Muscle of leg (tissue), 16 donors: ENCODE measurements at places on chromosomes 3 and 15.

DNA sequence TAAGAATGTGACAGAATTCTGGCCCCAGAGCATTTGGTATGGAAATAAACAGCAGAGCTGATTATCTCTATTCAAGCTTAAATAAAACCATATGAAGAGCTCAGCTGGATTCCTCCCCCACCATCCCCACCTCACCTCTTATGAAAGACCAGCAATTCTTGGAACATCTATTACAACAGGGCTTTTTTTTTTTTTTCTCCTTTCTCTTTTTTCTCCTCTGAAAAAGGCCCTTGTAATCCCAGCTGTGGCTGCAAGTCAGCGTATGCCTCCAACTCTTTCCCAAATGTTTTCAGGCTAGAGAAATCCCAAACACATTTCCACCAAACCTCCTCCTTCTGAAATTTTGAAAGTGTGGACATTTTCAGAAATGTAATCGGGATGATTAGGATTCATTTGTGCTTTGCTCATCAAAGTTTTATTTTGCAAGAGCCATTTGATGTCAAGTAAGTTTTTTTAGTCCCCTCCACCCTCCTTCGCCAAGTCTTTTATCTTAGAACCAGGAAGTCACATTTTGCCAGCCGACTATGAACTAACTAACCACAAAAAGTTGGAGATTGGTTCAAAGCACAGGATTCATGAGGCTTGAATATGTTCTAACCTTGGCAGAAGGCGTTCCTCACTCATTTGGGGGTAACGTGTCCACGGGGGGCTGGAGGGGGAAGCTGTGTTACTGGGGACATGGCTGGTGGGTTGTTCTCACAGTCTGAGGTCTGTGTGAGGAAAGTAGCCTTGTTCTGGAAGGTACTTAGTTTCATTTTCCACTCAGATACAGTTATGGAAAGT is 142.0 kb upstream of the PDZRN3 start:
- DNase-seq: peak; percentile 95

DNA sequence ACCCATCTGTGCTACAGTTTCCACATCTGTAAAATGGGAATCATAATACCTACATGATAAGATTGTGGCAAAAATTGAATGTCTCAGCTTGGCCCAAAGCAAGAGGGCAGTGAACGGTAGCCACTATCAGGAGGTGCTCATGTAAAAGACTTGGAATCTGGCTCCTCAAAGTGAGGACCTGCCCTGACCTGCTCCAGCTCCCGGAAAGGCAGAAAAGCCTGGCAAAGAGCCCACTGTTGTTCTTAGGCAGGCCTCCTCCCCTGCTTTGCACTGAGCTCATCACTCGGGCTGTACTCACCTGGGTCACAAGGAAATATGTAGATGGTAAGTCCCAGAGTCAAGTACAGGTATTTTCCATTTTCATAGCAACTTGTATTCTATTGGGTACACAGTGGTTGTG is 250.7 kb upstream of the TBL1XR1 start:
- no peak for DNase-seq

DNA sequence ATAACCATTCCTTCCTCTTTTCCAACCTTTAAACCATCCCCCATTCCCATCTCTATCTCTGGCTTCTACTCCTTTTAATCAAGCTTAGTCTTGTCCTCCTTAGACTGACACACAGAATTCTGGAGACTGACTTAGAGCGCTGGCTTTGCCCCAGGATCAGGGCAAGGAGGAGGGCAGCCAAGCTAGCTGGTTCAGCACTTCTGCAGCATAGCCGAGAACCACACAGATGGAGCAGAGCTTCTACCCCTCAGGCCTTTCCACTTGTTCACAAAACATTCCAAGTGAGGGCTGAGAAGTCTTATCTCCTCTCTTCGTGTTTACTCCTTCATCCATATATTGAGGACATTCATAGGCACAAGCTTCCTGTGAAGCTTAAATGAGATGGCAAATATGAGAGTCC is 246.5 kb upstream of the PEX5L start:
- no peak for DNase-seq

- no peak for DNase-seq
These were observed 78.1 kb upstream of the CGNL1 start for GRCh38 chr15:57298204-57298603.

GRCh38 chr15:62894322-62895085 is 148.0 kb upstream of the TPM1 start:
- peak; percentile 53 for DNase-seq

DNA sequence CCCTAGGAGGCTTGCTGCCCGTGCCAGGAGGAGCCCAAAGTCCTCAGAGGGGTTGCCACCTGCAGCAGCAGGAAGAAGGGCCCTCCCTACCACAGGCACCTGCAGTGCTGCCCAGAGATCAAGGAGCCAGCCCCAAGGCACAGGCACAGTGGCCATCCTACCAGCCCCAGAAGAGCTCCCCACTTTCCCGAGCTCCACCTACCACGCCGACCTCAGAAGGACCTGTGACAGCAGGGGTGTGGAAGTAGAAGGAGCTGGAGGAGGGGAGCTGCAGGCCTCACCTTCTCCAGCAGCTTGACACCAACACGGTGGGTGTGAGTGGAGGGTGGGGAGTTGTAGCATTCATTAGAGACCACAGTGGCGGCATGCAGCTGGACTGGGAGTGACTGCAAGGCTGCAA is 485.8 kb downstream of the GABRG3 start:
- DNase-seq: no peak

DNA sequence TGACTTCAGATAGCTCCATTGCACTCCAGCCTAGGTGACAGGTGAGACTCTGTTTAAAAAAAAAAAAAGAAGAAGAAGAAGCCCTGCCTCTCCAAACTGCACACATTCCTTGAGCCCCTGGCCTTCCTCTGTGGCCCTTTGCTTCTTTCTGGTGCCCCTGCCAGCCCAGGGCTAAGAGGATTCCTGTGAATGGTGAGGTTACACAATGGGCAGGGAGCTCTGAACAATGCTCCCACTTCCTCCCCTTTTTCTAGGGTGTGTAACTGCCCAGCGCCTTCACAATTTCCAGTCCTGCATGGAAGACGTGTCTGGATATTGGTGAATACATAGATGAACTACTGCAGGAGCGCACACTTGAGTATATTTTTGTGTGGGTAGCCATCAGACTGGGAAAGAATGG is 3.6 kb upstream of the AMOTL2 start:
- no peak for DNase-seq

DNA sequence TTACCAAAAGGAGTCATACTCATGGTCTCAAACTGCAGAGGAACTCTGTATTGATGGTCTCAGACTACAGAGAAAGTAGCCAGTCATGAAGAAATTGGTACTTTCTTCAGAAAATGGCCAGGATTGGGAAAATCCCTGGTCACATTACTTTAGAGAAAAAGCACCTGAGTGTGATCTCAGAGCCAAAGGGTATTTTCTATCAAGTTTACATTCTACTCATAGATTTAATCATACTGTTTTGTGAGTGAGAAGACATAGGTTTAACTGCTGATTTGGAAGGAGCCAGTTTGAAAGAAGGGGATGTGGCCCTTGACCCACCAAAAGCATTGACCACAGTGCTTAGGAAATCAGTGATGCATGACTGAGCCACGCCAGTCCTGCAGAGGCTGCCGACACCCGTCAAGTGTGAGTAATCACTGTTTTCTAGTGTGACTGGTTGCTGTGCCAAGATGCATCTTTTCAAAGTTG is 203.6 kb downstream of the AKAP13 start:
- peak; percentile 32 for DNase-seq

GRCh38 chr3:39378088-39378487 is 5.1 kb upstream of the SLC25A38 start:
- no peak for DNase-seq

DNA sequence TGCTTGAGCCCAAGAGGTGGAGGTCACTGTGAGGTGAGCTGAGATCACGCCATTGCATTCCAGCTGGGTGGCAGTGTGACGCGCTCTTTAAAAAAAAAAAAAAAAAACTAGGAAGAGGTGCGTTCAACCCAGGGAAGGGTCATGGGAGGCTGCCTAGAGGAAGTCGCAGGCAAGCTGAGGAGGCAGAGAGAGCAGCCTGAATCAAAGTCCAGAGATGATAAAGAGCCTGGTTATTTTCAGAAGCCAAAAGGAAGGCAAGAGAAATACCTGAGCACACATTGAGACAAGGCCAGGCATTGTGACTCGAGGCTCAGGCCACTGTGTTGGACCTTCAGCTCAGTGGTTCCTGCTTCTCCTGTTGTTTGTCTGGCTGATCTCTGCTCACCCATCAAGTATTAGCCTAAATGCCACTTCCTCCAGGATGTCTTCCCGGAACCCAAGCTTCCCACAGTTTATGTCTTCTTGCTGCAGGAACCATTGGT is 16.1 kb upstream of the GCNT3 start:
- no peak for DNase-seq

DNA sequence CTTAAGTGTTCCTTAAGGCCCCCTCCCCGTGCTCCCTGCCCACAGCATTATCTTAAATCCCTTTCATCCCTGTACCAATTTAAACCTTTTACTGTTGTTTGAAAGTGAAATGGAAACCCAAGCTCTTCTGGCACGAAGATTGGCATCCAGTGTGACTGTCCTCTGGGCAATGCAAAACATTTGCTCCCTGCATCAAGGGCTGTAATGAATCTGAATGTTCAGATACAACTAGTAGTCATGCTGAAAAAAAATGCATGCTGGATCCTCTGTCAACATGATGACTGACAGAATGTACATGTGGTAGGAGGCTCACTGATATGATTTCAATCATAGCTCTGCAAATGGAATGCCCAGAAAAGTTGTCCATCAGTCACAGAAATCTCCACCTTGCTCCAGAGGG is 8.1 kb upstream of the CDIN1 start:
- DNase-seq: peak; percentile 52

DNA sequence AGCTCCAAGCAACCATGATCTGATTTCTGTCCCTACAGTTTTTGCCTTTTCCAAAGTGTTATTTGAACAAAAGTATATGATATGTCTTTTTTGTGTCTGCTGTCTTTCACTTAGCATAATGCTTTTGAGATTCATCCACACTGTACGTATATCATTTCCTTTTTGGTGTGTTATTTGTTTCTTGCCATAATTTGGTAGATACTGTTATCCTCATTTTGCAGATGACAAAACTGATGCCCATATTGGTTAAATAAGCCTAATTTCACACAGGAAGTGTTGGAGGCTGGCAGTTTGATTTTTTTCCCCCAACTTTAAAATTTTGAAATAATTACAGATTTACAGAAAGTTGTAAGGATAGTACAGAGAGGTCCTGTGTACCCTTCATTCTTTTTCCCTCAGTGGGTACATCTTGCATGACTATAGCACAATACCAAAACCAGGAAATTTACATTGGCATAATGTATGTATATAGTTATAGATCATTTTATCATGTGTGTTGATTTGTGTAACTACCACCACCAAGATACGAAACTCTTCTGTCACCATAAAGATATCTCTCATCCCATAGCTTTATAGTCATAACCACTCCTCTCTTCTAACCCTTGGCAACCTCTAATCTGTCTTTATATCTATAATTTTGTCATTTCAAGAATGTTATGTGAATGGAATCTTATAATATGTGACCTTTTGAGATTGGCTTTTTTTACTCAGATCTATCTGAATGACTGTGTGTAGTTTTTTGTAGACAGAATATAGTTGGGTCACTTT is 55.6 kb downstream of the RASA2 start:
- no peak for DNase-seq

- DNase-seq: peak; percentile 14
These were observed 112.2 kb downstream of the FEZF2 start for GRCh38 chr3:62261121-62261520.

DNA sequence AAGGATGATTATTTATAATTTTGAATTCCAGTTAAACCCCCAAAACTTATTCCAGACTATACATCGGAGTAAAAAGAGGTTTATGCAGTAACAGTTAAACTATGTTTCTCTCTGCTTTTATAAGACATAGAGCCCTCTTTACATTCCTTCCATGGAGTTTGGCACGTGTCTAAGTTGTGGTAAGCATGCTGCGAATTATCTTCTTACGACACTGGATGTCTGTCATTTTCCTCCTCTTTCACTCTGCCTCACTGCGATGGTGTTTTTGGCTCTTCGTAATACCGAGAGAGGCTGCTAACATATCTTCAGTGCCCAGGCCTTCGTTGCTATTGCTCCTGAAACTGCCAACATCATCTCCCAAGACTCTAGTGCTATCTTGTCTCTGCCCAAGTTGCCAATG is 83.9 kb upstream of the TGFBR2 start:
- DNase-seq: no peak

DNA sequence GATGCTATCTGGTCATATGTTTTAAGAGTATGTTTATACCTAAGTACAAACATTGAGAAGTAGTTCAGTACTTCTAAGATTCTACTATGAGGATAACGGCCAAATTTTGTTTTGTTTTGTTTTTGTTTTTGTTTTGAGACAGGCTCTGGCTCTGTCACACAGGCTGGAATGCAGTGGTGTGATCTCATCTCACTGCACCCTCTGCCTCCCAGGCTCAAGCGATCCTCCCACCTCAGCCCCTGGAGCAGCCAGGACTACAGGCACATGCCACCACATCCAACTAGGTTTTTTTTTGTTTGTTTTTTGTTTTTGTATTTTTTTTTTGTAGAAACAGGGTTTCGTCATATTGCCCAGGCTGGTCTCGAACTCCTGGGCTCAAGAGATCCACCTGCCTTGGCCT is 47.5 kb upstream of the RPS17 start:
- no peak for DNase-seq

DNA sequence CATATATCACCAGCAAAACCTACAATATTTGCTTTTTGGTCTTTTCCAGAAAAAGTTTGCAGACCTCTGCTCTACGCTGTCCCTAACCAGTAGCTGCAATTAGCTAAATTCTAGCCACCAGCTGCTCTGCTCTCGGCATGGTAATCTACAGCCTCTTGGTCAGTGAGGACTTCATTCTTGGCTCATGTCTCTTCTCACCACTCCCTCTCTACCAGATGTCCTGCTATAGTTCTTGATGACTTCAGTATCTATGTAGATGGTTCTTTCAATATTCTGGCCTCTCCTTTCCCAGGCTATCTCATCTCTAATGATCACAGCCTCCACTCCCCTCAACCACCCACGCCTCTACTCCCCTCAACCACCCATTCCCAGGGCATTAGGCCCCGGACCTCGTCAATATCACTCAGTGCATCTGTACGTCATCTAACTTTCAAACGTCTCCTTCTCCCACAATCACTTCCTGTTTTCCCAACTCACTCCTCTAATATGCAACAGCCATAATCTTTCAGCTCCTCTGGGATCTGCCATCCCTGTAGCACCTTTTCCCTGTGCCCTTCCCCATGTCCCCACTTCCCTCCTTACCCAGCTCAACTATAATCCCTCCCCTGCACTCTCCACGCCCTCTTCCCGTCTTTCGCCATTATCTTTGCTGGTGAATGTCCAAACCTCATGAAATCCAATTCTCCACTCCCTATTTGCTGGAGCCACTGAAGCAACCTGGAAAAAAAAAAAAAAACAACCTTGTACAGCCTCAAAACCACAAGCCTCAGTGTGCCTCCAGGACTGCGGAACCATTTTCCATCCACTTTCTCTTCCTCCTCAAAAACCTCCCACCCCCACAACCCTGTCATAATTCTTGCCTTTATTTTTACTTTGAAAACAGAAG is 429.4 kb upstream of the PROK2 start:
- peak; percentile 42 for DNase-seq
